H9 (cell line): ENCODE measurements at places on chromosomes 13 and 19.

- DNase-seq: peak; percentile 99
These were observed at the start of gene MEGF8 for GRCh38 chr19:42325308-42325895. TSS of gene MEGF8 (plus strand) at chr19:42325635. CDS start at chr19:42326244, 609 bp downstream.

GRCh38 chr13:109233293-109233692 is 553.1 kb downstream of the IRS2 start:
- DNase-seq: no peak

- DNase-seq: no peak
These were observed 89.9 kb upstream of the MAB21L1 start for GRCh38 chr13:35566340-35566739.

DNA sequence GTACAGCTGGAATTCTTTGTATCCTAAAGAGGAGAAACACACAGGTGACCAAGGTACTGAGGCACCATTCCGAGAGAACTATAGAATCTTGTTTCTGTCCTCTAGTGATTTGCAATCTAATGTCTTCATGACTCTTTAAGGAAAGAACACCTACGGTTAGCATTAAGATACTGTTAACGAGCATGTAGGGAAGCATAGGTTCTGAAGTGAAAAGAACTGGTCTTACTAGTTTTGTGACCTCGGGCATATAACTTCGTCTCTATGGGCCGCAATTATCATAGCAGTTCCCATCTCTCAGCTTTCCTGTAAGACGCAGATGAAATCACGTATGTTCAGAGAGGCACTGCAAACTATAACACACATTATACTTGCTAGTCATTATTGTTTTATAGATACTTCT is 193.0 kb upstream of the NBEA start:
- no peak for DNase-seq

DNA sequence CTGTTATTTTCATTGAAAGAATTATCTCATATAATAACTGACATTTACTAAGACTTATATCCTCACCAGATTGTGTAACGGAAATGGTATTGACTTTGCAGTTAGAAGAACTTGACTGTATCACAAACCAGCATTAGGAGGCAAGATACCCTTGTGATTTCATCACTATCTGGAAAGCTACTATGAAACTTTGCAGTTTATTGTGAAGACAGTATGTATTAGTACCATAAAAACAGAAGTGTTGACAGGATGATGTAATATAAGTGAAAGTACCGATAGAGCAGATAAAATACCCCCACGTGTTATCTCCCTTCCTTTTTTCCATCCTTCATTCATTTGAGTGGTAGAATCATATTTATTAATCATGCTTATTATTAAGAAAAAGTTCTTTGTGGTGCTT is 365.7 kb upstream of the KLHL1 start:
- no peak for DNase-seq

DNA sequence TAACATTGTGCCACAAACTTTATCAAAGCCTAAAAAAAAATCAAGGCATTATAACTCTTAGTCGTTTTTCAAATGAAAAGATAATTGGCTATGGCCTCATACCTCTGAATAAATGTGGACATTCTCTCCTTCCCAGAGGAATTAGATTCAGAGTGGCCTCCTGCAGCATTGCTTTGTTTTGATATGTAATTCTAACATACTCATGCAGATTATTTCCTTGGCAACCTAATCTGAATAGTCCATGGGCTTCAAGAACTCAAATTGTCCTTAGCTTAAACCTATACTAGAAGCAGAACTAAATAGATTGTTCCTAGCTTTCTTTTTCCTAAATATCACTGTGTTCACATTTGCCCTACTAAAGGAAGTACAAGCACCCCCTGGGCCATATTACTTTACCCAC is 1146.9 kb downstream of the OLFM4 start:
- DNase-seq: no peak

GRCh38 chr19:31668921-31669320 is 319.7 kb upstream of the TSHZ3 start:
- no peak for DNase-seq

DNA sequence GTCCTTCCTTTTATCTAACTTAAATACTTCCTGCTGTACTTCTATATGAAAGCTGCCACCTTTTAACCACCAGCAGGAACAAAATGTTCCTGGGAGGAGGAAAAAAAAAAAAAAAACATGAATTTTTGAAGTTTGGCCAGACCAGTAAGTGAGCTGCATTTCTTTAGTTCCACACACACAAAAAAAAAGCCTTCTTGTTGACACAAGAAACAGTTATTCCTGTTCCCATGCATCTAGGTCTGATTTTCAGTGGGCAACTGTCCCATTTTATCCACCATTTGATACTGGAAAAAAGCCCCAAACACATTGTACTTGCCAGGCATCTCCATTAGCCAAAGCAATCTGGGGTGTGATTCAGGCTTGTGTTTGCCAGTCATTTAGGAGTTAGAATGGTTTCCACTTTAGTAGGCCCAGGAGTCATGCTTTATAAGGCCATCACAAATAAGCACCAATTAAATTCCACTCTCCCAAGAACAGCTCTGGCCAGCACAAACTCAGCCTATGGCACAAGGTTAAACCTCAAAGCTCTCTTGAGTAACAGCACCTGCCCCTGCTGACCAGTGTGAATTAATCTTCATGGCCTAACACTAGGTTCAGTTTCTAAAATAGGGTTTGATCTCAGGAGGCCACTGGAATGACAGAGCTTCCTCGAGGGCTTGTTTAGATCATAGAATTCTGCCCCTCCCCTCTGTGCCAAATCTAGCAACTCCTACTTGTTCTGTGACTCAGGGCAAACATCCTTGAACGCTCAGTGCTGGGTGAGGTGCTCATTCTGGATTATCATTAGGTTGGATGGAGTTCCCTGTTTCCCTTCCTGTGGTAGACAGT is 67.1 kb downstream of the NUFIP1 start:
- no peak for DNase-seq
